Urinary bladder (tissue), 4 donors: ENCODE measurements at places on chromosomes 6 and 20. TPM values are rescaled to one million over a fixed set of nuclear protein-coding genes. Genes with fewer than 3 reads are reported as not detected.

GRCh38 chr6:131013495-131013894, 49.5 kb downstream of the EPB41L2 start:
- no peak for DNase-seq

PRDM13 gene
- total RNA-seq = not detected

- DNase-seq = no peak
Measured at GRCh38 chr20:51614687-51615086, 72.2 kb upstream of the NFATC2 start.

GRCh38 chr6:109939654-109940053, 38.5 kb upstream of the GPR6 start:
- DNase-seq = no peak

DNA sequence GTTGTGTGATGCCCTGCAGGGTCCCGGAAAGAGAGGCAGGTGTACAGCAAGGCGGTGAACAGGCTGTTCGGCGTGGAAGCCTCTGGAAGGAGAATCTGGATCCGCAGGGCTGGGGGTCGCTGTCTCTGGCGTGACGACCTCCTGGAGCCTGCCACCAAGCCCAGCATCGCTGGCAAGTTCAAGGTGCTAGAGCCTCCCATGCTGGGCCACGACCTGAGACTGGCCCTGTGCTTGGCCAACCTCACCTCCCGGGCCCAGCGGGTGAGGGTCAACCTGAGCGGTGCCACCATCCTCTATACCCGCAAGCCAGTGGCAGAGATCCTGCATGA, 36.5 kb downstream of the TGM6 start:
- no peak for DNase-seq

CALHM6 gene
- total RNA-seq = 9.5 TPM

- no peak for DNase-seq
Measured at GRCh38 chr20:52383995-52384621, 192.5 kb upstream of the ZFP64 start.

CNR1 gene
- total RNA-seq = 5.6 TPM

SLC22A3 gene
- 11.0 TPM for total RNA-seq

DNA sequence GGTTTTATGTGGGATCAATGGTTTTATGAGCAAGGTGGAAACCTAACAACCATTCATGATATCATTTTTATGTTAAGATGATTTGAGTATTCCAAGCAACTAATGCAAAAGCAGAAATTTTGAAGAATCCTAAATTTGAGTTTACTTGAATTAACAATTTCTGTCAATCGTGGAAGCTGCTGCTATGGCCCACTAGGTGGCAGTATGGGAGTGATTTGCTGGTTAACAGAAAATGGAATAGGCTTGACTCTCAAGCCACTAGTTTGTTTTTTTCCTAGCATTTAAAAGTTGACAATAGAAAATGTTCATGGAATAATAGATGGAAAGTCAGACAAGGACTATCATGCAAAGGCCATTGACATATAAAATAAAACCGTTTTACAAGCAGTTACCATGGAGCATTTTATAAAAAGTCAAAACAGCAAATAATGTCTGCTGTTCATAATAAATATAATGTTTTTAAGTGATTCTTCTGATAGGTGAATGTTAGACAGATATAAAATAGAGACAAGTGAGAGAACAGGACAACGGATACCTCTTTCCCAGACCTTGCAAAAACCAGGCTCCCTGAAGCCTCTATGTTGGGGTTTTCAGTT, 43.0 kb upstream of the TMEM200A start:
- DNase-seq = peak; percentile 32

PTCHD4 gene
- total RNA-seq = 0.95 TPM

- no peak for DNase-seq
Measured at GRCh38 chr20:47583551-47583950, 81.9 kb downstream of the NCOA3 start.

DNA sequence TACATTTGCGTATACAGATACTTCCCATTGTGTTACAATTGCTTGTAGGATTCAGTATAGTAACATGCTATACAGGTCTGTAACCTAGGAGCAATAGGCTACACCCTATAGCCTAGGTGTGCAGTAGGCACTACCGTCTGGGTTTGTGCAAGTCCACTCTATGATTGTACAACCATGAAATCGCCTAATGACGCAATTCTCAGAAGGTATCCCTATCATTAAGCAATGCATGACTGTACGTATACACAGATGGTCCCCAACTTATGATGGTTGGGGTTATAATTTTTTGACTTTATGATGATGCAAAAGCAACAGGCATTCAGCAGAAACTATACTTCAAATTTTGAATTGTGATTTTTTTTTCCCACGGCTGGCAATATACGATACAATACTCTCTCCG, 458.2 kb upstream of the NOX3 start:
- DNase-seq = no peak

KCNK5 gene
- 2.3 TPM for total RNA-seq

CARMIL1 gene
- total RNA-seq = 26.5 TPM

SPATA25 gene
- 1.7 TPM for total RNA-seq

- DNase-seq = no peak
Measured at GRCh38 chr6:108650325-108650724, 89.6 kb downstream of the FOXO3 start.

OR14J1 gene
- total RNA-seq = not detected
